CD4-positive, alpha-beta T cell treated with Interleukin-15 for 4 hours (primary cell): ENCODE measurements at places on chromosomes 4 and X.

- no peak for DNase-seq
Measured at GRCh38 chr4:29390921-29391320, 1329.2 kb upstream of the PCDH7 start.

GRCh38 chrX:151973851-151974335 lies 583 bp downstream of the GABRE start:
- no peak for DNase-seq

DNA sequence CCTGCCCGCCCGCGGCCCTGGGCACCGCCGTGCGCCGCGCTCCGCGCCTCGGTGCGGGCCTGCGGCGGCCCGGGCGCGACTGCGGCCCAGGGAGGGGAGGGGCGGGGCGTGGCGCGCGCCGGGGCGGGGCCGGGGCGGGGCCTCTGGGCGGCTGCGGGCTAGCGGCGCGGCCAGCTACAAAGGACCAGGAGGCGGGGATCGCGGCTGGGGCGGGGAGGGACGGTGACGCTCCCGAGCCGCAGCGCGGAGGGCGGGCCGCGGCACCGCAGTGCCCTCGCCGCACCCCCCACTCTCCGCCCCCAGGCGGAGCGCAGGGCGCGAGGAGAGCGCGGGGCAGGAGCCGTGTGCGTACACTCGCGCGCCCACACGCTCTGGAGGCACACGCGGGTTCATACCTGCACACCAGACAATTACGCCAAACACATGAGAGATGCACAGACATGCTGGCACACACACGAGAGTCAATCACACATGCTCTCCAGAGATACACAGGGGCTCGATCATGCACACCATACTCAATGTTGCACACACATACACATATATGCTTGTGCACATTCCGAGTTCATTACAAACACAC lies at the start of gene CRMP1:
Gene CRMP1, minus strand, starts transcription at position 83 of the 577 bp plus-strand sequence. CDS start 117 bp downstream, outside the sequence.
- no peak for DNase-seq

GRCh38 chr4:150402871-150403272 lies 179.1 kb upstream of the MAB21L2 start:
- no peak for DNase-seq

DNA sequence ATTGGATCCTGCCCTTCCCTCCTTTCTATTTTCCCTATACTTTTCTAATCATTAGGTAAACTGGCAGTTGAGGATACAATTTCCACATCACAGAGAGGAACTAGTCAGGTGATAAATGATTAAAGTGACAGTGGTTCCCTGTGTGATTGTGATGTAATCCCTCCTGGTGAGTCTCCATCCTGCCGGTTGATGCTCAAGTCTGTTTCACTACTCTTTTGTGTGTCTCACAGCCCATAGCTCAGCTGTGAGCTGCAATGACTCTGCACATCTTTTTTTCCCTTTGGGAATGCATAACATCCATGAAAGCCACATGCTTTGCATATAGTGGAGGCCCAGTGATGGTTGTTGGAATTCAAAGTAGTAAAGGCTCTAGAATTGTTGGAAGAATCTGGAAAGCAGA lies 60.4 kb downstream of the CCNI start:
- DNase-seq = no peak

GRCh38 chr4:38077791-38078489 lies 117.7 kb downstream of the PTTG2 start:
- no peak for DNase-seq

GRCh38 chr4:99879458-99879857 lies 14.8 kb downstream of the LAMTOR3 start:
- DNase-seq = no peak

GRCh38 chr4:164571593-164572390 lies 182.1 kb upstream of the SMIM31 start:
- no peak for DNase-seq

DNA sequence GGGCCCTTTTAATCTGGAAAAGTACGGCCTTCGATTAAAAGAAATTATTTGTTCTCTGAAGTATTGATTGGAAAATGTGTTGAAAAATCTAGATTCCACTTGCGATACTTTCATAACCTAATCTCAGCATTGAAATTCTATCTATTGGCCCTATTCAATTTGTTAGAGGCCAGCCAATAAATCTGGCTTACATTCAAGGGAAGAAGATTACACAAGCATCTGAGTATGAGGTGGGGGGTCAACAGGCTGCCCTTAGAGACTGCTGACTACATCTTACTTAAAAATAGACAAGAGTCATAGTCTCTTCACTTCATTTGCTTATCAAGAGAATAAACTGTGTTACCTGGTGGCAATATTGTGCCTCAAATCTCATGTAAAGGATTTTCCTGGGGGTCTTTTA lies 248.0 kb upstream of the KCNIP4 start:
- no peak for DNase-seq

DNA sequence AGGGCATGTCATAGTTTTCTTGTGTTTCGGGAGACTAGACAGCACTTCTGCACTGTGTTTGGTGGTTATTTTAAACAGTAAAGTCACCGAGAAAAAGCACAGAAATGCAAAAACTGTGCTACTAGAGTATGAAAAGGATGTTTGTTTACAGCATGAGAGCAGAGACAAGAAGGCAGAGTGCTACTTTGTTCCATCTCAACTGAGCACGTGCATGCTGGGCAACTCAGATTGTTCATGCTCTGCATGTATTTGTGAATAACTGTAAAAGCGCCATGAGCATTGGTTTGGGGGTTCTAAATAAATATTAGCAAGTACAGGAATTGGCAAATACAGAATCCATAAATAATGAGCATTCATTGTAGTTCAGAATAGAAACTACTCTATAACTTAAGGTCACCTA lies 7.4 kb downstream of the EVC start:
- DNase-seq = no peak

DNA sequence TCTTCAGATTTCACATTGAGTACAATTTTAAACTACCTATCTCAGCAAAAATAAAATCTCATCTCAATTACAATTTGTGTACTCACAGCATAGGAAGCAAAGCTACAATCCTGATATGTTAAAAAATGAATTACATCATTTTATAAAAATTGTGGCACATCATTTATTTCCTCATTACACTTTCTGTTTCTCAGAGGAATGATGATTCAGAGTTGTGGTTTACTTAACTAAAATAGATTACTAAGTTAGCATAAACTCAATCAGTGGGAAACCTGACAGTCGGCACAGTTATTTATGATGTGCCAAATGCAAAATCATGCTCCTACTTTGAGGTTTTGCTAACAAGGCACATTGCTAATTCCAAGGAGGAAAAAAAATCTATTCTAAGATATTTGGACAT lies 325.0 kb downstream of the FBXO8 start:
- DNase-seq = no peak

DNA sequence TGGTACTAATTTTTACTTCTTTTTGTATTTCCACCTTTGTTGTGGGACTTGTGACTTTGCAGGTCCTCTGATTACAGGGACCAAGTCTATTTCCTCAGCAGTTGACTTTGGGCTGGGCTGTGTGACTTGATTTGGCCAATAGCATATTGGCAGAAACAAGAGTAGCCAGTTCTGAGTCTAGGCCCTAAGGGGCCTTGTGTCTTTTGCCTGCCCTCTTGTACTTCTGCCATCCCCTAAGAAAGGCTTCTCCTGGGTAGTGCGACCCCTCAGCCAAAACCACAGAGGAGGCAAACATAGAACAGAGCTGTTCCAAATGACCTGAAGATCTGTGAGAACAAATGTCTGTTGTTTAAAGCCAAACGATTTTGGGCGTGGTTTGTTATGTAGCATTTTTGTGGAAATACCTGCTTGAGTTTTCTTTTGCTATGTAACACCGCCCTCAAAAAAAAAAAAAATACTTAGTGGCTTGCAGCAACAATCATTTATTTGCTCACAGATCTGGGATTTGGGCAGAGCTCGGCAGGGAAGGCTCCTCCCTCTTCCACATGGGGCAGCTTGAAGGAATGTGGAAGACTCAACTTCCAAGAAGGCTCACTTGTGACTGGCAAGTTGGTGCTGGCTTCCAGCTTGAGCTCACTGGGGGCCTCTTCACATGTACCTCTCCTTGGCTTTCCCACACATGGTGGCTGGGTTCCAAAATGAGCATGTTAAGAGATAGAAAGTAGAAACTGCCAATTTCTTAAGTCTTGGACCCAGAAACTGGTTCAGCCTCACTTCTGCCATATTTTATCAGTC lies 423.0 kb upstream of the CNKSR2 start:
- no peak for DNase-seq
